Pancreas (tissue), 10 donors: ENCODE measurements at places on chromosomes 2 and 18.

DNA sequence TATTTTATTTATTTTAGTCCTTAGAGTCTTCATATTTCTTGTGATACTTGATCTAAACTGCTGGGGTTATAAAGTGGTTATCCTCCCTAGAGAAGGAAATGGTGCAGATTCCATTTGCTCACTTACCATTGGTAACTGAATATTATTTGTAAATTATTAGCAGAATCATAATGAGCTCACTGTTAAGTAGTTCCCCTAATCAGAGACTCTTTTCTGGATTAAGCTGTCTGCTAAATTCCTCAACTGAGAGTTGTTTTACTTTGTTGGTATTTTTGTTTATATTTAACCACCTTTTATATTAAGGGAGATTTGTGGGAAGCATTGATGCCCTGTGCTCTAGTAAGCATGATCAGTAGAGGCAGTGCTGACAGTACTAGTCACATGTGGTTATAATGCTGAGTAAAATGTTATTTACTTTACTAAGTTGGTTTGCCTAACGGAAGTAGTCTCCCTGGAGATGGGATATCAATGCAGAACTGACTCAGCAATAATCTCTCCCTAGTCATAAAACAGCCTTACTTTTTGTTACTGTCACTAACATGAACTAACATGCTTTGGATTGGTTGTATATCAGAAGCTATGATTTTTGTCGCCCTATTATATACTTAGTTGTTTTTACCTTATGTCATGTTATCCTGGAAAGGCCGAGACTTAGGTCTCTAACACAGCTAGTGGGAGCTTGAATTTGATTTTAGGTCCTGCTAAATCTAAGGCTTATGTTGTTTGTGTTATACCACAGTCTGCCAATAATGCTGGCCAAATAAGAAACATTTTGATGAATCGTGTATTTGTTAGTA is 166.7 kb downstream of the MCFD2 start:
- no peak for DNase-seq

- DNase-seq = no peak
Measured at GRCh38 chr18:39305766-39306165, 1740.2 kb upstream of the CELF4 start.

GRCh38 chr18:49651033-49651432 is 89.2 kb downstream of the LIPG start:
- no peak for DNase-seq

GRCh38 chr2:120540719-120541552 is 194.7 kb upstream of the GLI2 start:
- no peak for DNase-seq

DNA sequence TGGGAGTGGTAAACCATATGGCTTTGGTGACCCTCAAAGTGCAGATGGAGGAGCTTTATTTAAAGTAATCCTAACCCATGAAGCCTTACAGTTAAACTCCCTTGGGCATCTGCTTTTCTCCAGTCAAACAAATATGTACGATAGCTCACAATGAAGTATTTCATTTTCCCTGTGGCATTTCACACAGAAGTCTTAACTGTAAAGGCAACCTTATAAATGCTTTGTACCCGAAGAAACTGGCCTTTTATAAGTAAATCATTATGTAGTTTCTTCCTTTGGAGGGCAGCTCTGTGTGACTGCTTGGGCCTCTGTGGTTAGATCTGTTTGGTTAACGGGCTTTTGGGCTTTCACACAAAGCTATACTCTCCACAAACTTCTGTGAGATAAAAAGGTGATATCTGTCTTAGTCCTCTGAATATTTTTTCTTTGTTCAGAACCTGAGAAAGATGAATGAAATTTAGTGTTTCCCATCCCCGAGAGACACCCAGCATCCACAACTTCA is 46.6 kb downstream of the SCN1A start:
- DNase-seq = no peak

DNA sequence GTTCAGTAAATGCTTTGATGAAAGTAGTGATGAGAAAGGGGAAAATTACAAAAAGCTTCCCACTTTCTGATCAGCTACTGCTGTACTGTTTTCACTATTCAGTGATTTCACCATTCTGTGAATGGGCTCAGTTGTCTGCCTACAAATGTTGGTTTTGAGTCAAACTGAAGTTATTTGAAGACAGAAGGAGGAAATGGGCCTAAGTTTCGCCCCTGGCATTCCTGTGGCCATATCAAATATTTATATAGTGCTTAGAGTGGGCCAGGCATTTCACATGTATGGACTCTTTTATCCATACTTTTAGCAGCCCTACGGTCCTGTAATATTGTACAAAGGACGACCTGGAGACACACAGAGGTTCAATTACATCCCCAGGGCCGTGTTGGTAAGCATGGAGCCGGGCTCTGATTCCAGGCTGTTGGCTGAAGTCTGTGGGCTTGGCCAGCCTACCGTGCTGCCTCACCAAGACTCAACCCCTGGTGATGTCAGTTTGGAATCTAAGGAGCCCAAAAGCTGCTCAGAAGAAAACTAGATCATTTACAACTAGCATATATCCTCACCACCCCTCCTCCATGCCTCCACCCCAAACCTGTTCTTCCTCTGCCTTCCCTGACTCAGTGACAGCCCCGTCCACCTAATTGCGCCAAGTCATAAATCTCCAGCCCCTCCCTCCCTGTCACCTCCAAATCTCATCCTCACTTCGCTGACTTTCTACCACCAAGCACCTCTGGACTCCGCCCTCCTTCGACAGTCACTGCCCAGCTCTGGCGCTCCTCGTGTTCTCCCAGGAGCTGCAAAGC is 10.1 kb upstream of the GRHL1 start:
- no peak for DNase-seq

GRCh38 chr2:146540271-146540932 is 1304.4 kb upstream of the ACVR2A start:
- no peak for DNase-seq

GRCh38 chr2:203361922-203362321 is 33.7 kb downstream of the ABI2 start:
- DNase-seq = no peak

GRCh38 chr18:38257661-38258060 is 692.1 kb upstream of the CELF4 start:
- no peak for DNase-seq

DNA sequence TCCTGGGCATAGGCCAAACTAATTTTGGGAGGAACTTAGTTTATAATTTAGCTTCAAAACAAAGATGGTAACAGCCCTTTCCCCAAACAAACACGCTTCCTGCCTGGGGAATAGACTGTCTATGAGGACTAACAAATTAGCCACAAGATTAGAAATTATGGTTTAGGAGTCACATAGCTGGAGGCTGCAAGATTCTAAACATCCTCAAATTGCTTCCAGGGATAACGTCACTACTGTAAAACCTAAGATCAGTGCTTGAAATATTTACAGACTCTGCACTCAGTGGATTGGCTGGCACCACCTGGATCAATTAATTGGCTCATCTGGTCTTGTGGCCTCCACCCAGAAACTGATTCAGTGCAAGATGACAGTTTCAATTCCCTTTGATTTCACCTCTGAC is 118.0 kb upstream of the TACR1 start:
- no peak for DNase-seq

- DNase-seq = peak; percentile 50
Measured at GRCh38 chr2:201235860-201236811, 24.2 kb upstream of the CASP8 start.

GRCh38 chr2:164711766-164712138 is 90.5 kb upstream of the GRB14 start:
- no peak for DNase-seq

- DNase-seq = no peak
Measured at GRCh38 chr2:220000586-220000985, 373.2 kb downstream of the SLC4A3 start.

DNA sequence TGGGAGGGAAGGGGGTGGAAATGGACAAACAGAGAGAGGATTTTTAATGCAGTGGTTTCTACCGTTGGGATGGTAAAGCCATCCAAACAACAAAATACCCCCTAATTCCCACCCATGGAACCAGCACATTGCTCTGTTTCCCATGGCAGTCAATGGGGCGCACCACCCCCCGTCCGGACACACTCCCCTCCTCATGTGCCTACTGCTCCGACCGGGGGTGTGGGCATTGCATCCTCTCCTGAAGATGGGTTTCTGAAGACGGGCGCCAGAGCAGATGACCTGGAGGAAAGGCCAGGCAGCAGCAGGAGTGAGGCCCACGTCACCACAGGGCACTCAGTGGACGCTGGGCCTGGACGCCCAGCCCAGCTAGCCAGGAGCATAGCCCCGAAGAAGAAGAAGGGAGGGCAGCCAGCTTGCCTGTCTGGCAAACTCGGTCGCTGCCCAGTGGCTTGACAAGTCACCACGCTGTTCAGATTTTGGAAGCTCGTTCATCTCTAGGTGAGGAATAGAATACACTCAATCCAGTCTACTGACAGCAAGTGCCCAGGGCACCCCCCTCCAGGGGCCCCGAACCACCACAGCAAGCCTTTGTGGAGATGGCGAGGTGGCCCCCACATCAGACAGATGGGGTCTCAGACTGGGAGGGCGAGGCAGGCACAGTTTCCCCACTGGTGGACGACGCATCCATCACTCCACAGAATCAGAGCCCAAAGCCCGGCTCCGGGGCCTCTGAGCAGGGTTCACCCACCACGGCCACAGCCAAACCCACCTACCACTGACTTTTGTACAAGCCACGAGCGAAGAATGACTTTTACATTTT is 296.2 kb upstream of the SALL3 start:
- DNase-seq = no peak

GRCh38 chr2:62727876-62728566 is 22.5 kb downstream of the EHBP1 start:
- DNase-seq = no peak

- peak; percentile 57 for DNase-seq
Measured at GRCh38 chr2:60476206-60476954, 77.1 kb downstream of the BCL11A start.

GRCh38 chr2:147405651-147406050 is 439.2 kb upstream of the ACVR2A start:
- DNase-seq = no peak

DNA sequence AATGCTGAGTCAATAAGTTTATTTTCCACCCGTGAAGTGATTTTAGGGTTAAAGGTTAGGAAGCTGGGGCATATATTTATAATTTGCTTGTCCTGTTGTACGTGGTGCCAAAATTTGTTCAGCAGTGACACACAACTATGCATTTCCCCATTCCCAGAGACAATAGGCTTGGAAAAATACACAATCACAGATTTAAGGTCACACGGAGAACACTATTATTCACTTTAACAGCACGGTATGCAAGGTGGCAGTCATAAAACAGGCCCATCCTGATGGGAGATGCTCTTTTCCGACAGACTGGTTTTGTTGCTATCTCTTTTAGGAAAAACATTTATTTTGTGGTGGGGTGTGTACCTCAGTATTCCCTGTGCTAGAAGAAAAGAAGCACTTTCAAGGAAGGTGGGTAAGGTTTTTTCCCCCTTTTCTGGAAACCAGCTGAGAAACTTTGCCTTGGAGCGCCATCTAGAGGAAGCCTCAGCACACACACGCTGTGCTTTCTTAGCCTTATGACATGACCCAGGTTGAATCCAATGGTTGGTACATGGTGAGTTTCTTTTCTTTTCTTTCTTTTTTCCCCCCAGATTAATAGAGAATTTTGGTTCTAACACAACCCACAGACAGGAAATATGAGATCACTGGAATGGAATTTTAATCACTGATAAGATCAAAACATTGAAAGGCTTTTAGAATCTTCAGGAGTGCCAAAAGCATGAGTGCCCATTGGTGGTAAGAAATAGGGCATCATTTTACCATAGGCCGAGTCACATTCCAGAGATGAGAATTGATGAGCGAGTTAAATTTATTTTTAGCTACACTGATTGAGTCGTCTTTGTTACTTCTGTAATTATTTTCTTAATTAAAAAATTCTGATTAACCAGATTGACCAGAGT is 332.1 kb downstream of the AGPS start:
- DNase-seq = peak; percentile 28

- no peak for DNase-seq
Measured at GRCh38 chr18:57015451-57015850, 131.4 kb upstream of the BOD1L2 start.

DNA sequence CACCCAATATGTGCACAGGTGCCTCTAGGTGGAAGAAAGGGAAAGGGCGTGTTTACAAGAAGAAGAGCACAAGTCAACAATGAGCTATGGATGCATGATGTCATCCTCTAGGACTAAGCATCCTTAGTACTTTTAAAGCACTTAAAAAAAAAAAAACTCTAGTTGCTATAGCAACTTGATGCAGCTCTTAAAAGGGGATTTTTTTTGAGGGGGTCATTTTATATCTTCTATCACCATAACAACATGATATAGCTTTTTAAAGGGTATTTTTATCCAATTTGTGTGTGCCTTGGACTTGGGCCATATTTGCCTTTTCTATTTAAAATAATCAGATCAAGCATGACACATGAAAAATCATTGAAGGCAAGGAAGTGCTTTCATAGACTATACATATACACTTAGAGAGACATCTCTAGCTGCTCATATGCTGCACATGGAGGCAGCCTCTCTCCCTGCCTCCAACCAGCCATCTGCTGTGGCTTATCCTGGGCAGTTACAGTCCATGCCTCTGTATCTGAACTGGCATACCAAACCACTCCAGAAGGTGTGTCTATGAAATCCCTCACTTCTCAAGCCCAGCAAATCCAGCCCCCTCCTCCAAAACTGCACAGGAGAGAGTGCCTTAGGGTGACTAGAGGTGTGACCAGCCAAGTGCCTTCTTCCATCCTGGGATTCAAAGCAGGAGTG is 165.4 kb downstream of the MSH2 start:
- no peak for DNase-seq

DNA sequence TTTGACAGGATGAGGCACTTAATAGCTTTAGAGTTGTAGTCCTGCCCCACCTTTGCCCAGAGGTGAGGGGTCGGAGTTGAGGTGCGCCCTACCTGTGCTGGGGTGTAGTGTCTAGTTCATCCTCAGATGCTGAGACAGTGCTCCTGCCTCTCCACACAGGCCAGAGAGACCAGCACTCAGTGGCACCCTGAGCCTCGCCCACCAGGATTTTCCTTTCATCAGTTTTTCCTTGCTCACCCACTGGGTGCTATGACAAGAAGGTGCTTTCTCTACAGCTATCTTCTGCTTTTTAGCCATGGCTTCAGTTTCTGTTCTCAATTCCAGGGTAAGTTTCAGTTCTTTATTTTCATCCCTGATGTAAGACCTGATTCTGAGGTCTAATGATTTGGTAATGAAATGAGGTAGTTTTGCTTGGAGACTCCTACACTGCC is 16.8 kb upstream of the TMEM131 start:
- no peak for DNase-seq
